ENCODE measurements at places on chromosomes 6 and 20. TPM values are rescaled to one million over a fixed set of nuclear protein-coding genes. Genes with fewer than 3 reads are reported as not detected.

Gene REV3L
- 17.1 TPM for total RNA-seq

Gene SYCP2
- total RNA-seq: 2.3 TPM

Gene MICA
- total RNA-seq: 21.1 TPM

Gene LIN28B
- total RNA-seq: 76.3 TPM

Gene TPBG
- total RNA-seq: 21.4 TPM

Gene SLC52A3
- total RNA-seq: not detected

DNA sequence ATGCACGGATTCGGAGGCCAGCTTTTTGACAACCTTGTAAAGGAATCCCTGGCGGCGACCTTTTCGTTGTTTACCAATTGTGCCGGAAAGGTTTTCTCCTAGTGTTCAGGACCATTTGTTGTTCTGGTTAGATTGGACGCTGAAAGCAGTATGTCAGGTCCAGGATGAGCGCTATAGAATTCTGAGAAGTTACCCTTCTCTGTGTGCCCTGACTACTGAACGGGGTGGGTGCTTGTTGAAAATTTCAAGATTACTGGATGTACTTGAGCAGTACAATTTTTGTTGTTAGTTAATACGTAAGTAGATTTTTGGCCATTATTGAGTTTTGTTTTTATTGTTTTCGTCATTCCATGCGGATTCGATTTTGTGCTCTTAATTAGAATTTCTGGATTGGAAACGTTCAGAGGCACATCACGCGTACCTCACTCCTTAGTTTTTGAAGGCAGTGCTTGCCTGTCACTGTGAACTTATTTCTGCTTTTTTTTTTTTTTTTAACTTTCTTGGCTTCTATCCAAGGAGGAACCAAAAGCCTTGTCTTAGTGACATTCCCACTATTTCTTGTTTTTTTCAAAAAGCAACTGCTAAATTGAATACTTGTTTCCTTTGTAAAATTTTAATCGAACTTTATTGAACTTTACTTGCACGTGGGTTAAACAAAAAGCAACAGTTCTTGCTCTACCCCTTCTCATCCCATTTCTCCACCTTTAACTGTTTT, 898 bp downstream of the XRN2 start:
- H3K27me3 ChIP-seq: peaks cover 7% of the 10 kb centered on the region
- peak overlapping the region; percentile 100 for H3K27ac ChIP-seq
- peak overlapping the region; percentile 97 for H3K4me3 ChIP-seq
- peaks cover 17% of the 10 kb centered on the region for H3K36me3 ChIP-seq
- DNase-seq: no peak
- H3K4me1 ChIP-seq: peaks cover 34% of the 10 kb centered on the region

DNA sequence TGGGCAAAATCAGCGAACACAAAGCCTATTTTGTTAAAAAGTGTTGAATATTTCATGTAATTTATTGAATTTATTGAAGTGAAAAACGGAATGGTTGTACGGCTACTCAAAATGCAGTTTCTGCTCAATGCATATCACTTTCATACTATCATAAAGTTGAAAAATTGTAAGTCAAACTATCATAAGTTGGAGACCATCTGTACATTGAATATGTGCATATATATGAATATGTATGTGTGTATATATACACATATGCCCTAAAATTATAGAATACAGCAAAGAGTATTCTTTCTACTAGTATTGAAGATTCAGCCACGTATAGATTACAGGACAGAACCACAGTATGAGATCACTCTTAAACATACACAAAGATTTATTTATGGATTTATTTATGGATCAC, 499.0 kb upstream of the SULF2 start:
- DNase-seq: no peak
- peaks cover 44% of the 10 kb centered on the region for H3K4me1 ChIP-seq
- no peaks in the 10 kb centered on the region for H3K27me3 ChIP-seq
- H3K27ac ChIP-seq: no peak overlapping the region

- no peak for DNase-seq
- no peak overlapping the region for H3K27ac ChIP-seq
- no peak overlapping the region for H3K4me3 ChIP-seq
Measured at GRCh38 chr6:22596011-22596410, 26.6 kb downstream of the HDGFL1 start.

DNA sequence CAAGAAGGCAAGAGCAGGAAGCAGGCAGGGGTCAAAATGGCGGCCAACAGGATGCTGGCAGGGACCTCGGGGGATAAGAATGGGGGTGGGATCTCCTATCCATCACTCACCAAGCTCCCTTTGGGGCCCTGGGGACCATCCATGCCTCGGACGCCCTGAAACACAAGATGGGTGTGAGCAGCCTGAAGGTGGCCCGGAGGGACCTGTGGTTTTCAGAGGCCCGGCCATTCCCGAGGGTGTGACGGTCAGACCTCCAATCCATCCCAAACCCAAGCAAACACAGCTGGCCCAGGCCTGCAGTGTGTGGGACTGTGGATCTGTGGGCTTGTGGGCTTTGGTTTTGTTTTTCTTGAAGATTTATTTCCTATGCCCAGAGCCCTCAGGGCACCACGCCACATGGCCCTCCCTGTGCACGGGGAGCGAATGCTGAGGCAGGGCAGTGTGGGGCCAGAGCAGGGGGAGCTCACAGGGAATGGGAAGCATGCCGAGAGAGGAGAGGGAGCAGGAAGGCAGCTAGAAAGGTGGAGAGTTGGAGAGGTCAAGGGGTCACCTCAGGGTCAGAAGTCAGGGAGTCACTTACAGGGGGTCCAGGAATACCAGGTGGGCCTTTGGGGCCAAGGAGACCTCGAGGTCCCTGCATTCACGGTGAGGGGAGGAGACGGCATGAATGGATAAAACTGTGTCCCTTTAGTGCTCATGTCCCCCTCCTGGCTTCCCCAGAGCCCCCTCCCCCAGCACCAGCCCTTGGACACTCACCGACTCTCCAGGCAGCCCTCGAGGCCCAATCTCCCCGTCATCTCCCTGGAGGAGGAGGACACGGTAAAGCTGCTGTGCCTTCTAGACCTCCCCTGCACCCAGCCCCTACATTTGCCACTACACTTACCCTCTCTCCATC, 14.5 kb downstream of the COL11A2 start:
- H3K27ac ChIP-seq: no peak overlapping the region
- no peak overlapping the region for H3K4me3 ChIP-seq
- H3K4me1 ChIP-seq: no peaks in the 10 kb centered on the region
- no peak for DNase-seq
